ENCODE measurements at places on chromosomes 4 and X. TPM values are rescaled to one million over a fixed set of nuclear protein-coding genes. Genes with fewer than 3 reads are reported as not detected.
A peak's percentile ranks its signal among the peaks of the same experiment; 100 is the strongest.

DNA sequence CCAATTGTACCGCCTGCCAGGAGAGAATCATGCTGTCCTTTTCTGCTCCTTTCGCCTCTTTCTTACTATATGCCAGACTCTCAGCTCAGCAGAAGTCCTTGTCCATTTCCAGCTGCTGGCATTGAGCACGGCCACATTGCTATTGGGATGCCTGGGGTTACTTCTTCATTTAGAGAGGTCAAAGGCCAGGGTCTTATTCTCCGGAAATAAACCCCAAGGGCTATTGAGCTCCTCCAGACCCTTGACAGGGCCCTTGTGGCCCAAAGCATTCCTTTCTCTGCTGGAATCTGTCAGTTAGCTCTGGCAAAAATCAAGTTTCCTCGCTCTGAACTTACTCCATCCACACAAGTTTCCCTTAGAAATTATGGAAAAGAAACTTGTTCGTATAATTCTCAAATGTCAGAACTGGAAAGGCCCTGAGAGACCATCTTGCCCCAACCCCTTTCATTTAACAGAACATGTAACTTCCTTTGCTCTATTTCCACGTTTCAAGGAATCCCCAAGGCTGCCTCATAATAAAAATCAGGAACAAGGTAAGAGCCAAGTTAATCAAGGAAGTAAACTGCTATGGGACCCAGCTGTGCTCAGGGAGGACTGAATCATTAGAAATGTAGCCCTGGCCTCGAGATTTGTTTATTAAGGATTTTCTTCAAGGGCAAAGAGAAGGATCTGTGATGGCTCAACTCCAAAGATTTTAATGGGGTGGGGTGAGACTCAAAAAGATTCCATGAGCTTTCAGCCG is 11.8 kb downstream of the AKAP4 start:
- H3K4me3 ChIP-seq, result no peak overlapping the region
- no peaks in the 10 kb centered on the region for H3K4me1 ChIP-seq
- DNase-seq, result no peak
- no peaks in the 10 kb centered on the region for H3K36me3 ChIP-seq

DNA sequence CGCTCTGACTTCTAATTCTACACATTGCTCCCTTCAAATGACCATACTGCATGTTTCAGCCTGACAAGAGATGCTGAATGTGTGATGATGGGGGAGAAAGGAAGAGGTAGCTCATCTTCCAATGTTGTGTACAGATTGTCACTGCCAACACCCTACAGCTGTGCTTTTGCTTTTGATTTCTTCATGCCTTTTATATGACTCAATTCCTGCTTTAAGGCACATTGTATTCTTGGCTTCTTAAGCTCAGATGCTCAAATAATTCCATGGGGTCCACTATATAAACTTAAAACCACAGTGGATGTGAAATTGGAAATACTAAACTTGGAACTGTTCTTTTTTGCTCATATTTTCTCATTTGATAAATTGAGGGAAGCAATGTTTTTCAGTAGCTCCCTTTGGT is 183.2 kb upstream of the WDFY3 start:
- H3K27ac ChIP-seq, result no peak overlapping the region
- H3K4me3 ChIP-seq, result no peak overlapping the region
- no peaks in the 10 kb centered on the region for H3K36me3 ChIP-seq
- no peaks in the 10 kb centered on the region for H3K27me3 ChIP-seq
- no peak for DNase-seq

DNA sequence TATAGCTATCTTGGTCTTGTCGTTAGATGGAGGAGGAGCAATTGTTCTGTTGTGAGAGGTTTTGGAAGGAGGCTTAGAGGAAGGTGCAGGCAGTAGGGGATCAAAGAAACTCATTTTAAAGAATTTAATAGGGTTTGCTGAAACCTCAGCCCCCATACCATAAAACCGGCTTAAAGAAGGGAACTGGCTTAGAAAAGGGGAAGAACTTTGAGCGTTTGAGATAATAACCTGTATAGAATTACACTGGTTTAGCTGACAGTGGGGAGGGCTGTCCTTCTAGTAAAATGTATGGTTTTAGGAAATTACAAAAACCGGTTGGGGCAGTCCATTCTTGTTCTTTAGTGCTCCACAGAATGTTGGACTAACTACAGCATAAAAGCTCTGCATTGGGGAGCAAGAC is 128.1 kb downstream of the KDM6A start:
- H3K27ac ChIP-seq, result peak overlapping the region; percentile 11
- no peak for DNase-seq
- no peaks in the 10 kb centered on the region for H3K27me3 ChIP-seq
- H3K36me3 ChIP-seq, result no peaks in the 10 kb centered on the region

Gene GDPD2
- total RNA-seq, result not detected

DNA sequence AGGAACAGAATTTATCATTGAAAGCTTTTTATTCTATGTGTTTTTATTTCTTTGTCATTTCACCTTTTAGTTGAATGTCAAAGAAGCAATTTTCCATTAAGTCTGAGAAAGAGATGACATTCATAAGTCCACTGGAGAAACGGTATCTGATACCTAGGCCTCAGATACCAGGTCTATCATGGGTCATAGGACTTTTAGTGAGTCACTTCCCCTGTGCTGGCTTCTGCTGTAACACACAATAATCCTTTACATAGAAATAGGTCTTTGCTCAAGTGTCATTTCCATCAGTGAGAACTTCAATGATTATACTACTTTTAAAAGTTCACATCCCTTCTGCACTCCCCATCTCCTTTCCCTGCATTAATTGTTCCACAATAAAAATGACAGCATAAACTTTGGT is 125.5 kb upstream of the ARMCX2 start:
- H3K4me1 ChIP-seq, result no peaks in the 10 kb centered on the region
- H3K36me3 ChIP-seq, result no peaks in the 10 kb centered on the region
- no peak for DNase-seq

GRCh38 chr4:113154281-113154680 is 104.8 kb downstream of the ANK2 start:
- no peak overlapping the region for H3K4me3 ChIP-seq
- no peak overlapping the region for H3K27ac ChIP-seq
- H3K4me1 ChIP-seq, result peaks cover 19% of the 10 kb centered on the region
- no peaks in the 10 kb centered on the region for H3K36me3 ChIP-seq

GRCh38 chrX:112614640-112615039 is 65.1 kb downstream of the LHFPL1 start:
- no peaks in the 10 kb centered on the region for H3K4me1 ChIP-seq
- no peaks in the 10 kb centered on the region for H3K36me3 ChIP-seq
- H3K27ac ChIP-seq, result no peak overlapping the region
- no peak overlapping the region for H3K4me3 ChIP-seq
- H3K27me3 ChIP-seq, result peaks cover 6% of the 10 kb centered on the region
- no peak for DNase-seq

GRCh38 chr4:85475631-85476233 is 782 bp downstream of the ARHGAP24 start:
- peak overlapping the region; percentile 26 for H3K4me3 ChIP-seq
- H3K27me3 ChIP-seq, result no peaks in the 10 kb centered on the region
- H3K4me1 ChIP-seq, result peaks cover 20% of the 10 kb centered on the region
- peak; percentile 34 for DNase-seq
- no peaks in the 10 kb centered on the region for H3K36me3 ChIP-seq

DNA sequence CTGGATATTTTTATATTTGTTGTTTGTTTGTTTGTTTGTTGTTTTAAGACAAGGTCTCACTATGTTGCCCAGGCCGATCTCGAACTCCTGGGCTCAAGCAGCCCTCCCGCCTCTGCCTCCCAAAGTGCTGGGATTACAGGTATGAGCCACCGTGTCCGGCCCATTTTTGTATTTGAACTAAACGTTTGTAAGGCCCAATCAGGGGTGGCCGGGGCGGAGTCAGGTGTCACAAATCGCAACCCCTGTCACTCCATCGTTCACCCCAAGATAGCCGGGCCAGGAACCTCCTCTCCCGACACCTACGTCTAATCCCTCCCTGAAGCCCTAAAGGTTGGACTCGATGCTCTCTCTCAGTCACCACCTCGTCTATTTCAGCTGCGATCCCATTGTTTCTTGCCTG is 722 bp upstream of the EFHC2 start:
- no peaks in the 10 kb centered on the region for H3K36me3 ChIP-seq
- no peaks in the 10 kb centered on the region for H3K27me3 ChIP-seq
- H3K27ac ChIP-seq, result no peak overlapping the region
- peaks cover 4% of the 10 kb centered on the region for H3K4me1 ChIP-seq

GRCh38 chr4:48041535-48042137 is 25.1 kb downstream of the NIPAL1 start:
- no peaks in the 10 kb centered on the region for H3K36me3 ChIP-seq
- no peak overlapping the region for H3K4me3 ChIP-seq
- no peak for DNase-seq

Gene TMEM35A
- total RNA-seq, result not detected

- no peak for DNase-seq
- no peaks in the 10 kb centered on the region for H3K36me3 ChIP-seq
- H3K27me3 ChIP-seq, result no peaks in the 10 kb centered on the region
- H3K4me1 ChIP-seq, result no peaks in the 10 kb centered on the region
- H3K4me3 ChIP-seq, result no peak overlapping the region
Measured at GRCh38 chr4:155602351-155603140, 64.1 kb upstream of the GUCY1A1 start.

Gene MAGEA1
- total RNA-seq, result not detected

Gene POU3F4
- not detected for total RNA-seq

DNA sequence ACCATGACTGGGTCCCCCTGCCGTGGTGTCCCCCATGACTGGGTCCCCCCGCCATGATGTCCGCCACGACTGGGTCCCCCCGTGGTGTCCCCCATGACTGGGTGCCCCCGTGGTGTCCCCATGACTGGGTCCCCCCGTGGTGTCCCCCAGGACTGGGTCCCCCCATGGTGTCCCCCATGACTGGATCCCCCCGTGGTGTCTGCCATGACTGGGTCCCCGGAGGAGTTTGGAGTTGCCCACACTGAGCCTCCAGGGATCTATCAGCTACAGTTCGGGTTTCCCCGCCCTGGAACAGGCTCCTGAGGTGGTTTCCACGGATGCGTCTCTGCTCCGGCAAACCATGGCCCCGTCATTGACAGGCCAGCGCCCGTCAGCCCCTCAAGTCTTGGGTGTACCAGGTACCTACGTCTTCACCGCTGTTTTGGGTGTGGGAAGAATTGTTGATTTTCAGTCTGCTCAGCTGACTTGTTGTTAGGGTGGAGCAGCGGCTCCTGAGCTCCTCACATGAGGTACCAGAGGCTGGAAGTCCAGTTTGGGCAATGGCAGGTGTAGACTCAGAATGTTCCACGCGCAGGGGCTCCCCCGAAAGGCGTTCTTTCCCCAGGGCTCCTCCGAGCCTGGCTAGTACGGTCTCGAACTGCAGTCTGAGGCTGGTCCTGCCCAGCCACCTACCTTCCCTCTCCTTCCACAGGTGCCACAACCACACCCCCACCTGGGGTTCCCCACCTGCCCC is 8.3 kb upstream of the PDE6B start:
- H3K36me3 ChIP-seq, result no peaks in the 10 kb centered on the region
- H3K4me1 ChIP-seq, result no peaks in the 10 kb centered on the region
- DNase-seq, result no peak
- peaks cover 7% of the 10 kb centered on the region for H3K27me3 ChIP-seq

GRCh38 chr4:95288552-95288951 is 260.2 kb downstream of the UNC5C start:
- no peaks in the 10 kb centered on the region for H3K27me3 ChIP-seq
- H3K36me3 ChIP-seq, result no peaks in the 10 kb centered on the region
- H3K4me3 ChIP-seq, result no peak overlapping the region

GRCh38 chr4:92333016-92333415 is 29.2 kb downstream of the GRID2 start:
- DNase-seq, result no peak
- H3K4me1 ChIP-seq, result no peaks in the 10 kb centered on the region
- no peaks in the 10 kb centered on the region for H3K27me3 ChIP-seq
- no peak overlapping the region for H3K27ac ChIP-seq
- H3K36me3 ChIP-seq, result no peaks in the 10 kb centered on the region

GRCh38 chrX:70208479-70208878 is 26.0 kb upstream of the AWAT1 start:
- no peaks in the 10 kb centered on the region for H3K4me1 ChIP-seq
- H3K4me3 ChIP-seq, result no peak overlapping the region
- no peak for DNase-seq
- H3K36me3 ChIP-seq, result no peaks in the 10 kb centered on the region

DNA sequence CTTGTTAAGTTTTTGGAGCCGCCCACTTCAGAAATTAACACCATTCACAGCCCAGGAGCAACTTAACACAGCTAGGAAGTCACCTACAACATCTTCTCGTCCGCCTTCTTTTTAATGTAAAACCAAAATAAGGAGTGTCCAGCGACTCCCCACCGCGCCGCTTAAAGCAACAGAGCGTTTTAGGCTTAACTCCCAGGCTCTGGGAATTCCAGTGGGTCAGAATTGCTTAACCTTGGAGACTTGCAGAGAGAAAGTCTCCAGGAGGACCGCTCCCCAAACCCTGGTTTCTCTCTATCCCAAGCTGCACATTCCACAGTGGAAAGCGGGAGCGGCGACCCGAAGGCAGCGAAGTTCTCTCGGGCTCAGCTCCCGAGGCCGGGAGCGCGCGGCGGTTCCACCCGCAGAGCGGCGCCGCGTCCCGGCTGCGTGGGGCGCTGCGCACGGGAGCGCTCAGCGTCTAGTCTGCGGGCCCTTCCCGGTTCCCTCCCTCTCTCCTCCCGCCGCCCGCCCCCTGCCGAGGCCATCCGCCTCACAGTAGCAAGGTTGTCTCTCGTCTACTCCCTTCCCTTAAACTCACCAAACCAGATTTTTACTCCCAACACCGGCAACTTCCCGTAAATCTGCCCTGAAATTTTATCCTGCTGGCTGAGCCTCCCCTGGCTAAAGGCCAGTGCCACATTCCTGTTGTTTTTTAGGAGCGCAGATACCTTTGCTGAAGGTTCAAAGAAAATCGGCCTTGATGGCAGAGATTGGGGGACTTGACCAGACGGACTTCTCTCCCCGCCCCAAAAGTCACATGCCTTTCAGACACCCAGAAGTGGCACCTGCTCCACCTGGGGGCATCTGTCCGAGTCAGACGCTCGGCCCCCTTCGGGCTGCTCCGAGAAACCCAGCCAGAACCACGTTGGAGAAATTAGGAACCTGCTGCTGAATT is at the start of gene RBM47:
TSS of gene RBM47 (minus strand) at position 464 of the 934 bp plus-strand sequence. CDS start 190,971 bp downstream, outside the sequence.
- peak; percentile 41 for DNase-seq

DNA sequence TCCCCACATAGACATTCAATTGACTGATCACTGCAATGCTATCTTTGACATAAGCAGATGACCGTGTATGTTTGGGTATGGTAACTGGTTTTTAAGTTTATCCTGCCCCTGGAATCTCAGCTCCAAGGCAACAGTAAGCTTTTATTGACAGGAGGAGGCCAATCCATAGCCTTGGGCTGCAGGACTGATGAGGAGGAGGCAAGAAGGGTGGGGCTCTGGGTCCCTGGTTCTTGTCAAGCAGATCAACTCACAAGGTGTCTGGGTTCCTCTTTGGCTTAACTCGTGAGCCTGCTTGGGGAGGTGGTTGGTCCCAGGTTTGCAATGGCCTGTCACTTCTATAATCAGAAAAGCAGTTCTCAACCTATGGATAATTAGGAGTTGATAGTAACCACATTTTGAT is 113.2 kb upstream of the STX18 start:
- DNase-seq, result no peak
- no peak overlapping the region for H3K27ac ChIP-seq
- no peaks in the 10 kb centered on the region for H3K4me1 ChIP-seq
- no peaks in the 10 kb centered on the region for H3K36me3 ChIP-seq

DNA sequence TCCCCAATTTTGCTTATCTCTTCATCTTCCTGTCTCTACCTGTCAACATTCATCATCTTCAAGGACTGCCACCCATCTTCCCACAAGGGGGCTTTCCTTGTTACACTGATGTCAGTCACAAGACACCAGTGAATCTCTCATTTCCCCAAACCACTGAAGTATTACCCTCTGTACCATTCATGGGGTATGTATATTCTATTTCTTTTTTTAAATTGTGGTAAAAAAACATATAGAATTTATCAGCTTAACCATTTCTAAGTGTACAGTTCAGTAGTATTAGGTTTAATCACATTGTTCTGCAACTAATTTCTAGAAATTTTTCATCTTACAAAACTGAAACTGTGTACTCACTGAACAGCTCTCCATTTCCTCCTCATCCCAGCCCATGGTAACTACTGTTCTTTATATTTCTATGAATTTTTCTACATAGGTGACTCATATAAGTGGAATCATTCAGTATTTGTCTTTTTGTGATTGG is 98.6 kb downstream of the LARP7 start:
- no peaks in the 10 kb centered on the region for H3K36me3 ChIP-seq
- no peaks in the 10 kb centered on the region for H3K4me1 ChIP-seq
- H3K4me3 ChIP-seq, result no peak overlapping the region

All from heart right ventricle (tissue), 16 donors.